Stimulated activated CD8-positive, alpha-beta memory T cell treated with anti-CD3 and anti-CD28 coated beads, Interleukin-15, amount 100 ng/mL, for 48 hours (primary cell): ENCODE measurements at places on chromosomes 3 and 15.

GRCh38 chr15:65400760-65401610 is 21.8 kb downstream of the IGDCC4 start:
- DNase-seq = no peak

DNA sequence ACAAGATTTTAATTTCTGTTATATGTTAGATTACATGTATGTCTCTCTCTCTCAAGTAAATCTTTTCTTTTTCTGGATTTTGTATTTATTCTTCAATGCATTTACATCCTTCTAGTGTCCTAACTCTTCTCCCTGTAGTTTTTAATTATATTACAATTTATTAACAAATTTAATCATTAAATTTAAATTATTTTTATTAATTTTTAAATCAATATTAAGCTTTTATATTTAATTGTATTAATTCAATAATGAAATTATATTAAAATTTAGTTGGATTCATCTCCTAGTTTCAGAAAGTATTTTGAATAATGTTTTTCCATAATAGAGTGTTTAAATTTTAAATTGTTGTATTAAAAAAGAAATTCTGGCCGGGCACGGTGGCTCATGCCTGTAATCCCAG is 29.8 kb downstream of the MLF1 start:
- DNase-seq = no peak

DNA sequence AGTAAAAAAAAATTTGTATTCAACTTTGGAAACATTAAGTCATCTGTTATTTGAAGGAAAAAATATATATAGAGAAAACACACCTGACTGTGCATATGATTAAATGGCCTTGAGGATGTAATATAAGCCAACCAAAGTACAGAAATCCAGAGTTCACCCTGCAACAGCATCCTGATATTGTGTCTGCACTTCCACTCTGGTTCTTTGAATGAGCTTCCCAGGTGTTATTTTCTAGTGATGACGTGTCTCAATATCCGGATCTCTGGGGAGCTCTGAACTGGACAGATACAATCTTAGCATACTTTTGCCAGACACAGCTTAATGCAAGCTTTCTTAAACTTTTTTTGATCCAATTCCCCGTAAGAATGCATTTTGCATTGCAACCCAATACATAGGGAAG is 19.5 kb upstream of the PIK3CB start:
- DNase-seq = no peak

DNA sequence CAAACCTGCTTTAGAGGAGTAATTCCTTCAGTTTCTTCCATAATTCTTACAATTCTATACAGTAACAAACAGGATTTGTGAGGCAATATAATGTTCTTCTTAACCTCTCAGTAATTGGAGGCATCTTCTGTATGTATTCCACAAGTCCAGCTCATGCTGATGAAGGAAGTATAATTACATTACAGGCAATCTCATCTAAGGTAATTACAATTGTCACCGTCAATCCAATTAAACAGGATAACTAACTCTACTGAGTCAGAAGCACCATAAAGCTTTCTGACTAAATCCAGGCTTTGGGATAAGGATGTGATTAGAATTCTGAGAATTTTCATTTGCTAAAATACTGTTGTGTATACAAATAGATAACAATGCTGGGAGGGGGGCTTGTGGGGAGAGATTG is 115.2 kb upstream of the SEMA6D start:
- no peak for DNase-seq

GRCh38 chr3:195800240-195800639 is 11.5 kb downstream of the MUC4 start:
- no peak for DNase-seq

DNA sequence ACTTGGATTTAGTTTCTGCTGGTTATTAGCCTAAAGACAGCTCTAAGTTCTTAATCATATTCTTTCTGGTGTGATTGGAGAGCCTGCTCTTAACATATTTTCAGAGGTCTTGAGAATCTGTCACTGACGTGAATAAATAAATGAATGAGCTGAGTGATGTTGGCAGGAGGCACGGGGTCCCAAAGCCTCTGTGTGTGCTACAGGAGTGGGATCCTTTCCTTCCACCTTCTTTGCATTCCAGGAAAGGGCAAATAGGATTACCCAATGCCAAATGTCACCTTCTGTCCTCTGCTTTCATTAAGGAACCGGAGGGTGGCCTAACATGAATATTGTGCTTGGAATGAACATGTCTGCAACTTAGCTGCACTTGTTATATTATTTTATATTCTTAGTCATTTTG is 53.1 kb downstream of the CD47 start:
- no peak for DNase-seq
